Stimulated activated CD4-positive, alpha-beta T cell treated with anti-CD3 and anti-CD28 coated beads, Interleukin-1b, Interleukin-23, amount 100 ng/mL, for 4 hours (primary cell): ENCODE measurements at places on chromosomes 1 and 21.

DNA sequence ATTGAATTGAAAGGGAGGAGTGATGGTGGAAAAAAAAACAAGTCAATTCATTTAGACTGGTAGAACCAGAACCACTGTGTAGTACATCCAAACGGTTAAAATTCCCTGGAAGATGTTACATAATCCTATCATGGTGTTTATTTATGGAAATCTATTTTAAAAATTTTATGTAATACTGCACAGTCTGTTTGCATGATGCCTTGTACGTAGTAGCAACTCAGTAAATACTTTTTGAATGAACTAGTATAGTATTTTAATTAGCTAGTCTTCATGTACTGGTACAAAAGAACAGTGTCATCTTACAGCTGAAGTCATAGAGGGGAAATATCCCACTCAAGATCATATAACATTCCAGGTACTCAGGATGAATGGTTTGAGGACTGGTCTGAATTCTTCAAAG, 27.0 kb upstream of the IER5 start:
- no peak for DNase-seq

GRCh38 chr1:234841281-234841680, 231.3 kb upstream of the IRF2BP2 start:
- no peak for DNase-seq

DNA sequence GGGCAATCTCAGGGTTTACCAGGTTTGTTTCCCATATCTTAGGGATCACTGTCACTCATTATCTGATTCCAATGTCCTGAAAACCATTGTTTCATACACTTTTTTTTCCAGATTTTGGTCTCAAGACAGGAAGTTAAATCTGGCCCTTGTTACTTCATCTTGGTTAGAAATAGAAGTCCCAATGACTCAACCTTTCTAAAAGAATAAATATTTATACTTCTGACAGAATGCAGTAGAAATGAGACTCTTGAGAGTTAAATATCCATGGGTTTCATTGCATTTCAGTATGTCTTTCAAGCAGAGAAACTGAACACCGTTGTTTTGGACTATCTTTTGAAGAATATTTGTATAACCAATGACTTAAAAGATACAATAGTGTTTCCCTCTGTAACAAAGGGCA, 19.8 kb upstream of the VCAM1 start:
- no peak for DNase-seq

DNA sequence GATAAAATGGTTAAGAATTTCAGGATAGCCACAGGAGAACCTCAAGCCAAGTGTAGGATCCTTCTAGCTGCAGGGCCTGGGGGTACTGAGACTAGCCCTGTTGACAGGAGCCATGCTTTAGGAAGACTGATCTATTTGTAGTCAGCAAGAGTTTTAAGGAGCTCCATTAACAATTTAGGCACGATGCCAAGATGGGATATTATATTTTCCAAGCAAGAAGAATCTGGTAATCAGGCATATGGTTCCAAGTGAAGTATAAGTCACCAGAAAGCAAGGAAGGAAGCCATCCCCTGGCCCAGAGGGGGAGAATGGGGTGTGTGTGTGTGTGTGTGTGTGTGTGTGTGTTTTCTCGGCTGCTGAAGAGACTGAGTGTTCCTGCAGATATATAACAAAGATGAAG, 7.0 kb downstream of the IFNAR2 start:
- DNase-seq: no peak

DNA sequence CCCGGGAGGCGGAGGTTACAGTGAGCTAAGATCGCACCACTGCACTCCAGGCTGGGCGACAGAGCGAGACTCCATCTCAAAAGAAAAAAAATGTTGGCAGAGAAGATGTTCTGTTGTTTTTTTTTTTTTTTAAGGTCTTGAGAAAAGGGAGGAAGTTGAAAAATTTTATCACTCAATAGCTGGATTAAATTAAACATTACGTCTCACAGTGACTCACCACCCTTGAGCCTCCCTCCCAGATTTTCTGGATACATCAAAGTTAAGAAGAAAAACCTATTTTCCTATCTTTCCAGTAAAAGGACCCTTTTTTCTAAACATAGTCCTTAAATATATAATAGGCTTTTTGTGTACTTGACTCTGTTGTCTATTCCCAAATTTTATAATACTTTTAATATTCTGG, 35.5 kb downstream of the IFNAR1 start:
- DNase-seq: no peak

GRCh38 chr1:42940851-42941639, 17.6 kb downstream of the SLC2A1 start:
- DNase-seq: no peak

- DNase-seq: no peak
Measured at GRCh38 chr1:82598812-82599211, 798.1 kb downstream of the ADGRL2 start.
